ENCODE measurements at places on chromosomes 5 and 9.

DNA sequence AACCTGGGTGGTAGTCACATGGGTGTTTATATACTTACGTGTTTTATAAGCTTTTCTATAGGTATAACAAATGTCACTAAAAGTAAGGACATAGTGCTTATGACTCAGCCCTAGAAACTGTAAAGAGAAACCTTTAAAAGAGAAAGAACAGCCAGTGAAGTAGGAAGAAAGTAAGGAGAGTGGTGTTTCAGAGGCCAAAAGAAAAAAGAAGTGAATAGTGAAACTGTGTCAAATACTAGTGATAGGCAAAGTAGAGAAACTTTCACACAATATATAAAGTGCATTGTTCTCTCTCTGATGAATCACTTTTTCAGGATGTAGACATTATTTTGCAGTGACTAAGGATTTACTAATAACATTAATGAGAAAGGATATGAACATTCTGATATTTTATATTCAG is 74.2 kb upstream of the SUSD1 start:
- DNase-seq = no peak

- no peak for DNase-seq
These were observed 35.9 kb downstream of the HK3 start for GRCh38 chr5:176863041-176863764.

DNA sequence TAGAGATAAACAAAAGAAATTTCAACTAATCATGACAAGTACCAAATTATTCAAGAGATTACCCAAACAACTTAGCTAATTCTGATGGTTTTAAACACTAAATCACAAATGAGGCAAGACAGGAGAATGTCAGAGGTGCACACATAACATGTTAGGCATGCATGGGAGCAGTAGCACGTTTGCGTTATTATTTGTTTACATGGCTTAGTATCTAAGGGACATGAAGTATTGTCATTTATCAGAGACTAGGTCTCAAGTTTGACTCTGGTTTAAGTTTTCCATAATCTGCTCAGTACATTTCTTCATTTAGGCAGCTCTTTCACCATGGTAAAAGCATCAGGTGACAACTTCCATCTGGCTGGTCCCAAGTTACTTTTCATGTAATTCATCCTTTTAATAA is 244.1 kb upstream of the TNC start:
- no peak for DNase-seq

DNA sequence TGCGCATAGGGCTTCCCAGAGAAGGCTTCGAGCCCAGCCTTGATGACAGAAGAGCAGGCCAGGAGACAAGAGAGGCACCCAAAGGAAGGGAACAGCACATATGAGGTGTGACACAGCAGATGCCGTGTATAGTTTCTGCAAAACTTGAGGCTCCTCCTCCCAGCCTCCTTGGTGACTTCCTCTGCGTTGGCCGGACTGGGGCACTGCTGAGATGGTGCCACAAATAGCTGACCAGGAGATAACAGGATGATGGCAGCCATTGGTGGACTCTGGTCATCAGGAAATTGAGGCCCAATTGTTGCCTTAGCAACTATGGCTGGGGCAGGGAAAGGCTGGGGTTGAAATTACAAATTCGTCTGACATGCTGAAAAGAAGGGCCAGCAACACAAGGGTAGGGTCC is 4.8 kb upstream of the ZNF79 start:
- no peak for DNase-seq

DNA sequence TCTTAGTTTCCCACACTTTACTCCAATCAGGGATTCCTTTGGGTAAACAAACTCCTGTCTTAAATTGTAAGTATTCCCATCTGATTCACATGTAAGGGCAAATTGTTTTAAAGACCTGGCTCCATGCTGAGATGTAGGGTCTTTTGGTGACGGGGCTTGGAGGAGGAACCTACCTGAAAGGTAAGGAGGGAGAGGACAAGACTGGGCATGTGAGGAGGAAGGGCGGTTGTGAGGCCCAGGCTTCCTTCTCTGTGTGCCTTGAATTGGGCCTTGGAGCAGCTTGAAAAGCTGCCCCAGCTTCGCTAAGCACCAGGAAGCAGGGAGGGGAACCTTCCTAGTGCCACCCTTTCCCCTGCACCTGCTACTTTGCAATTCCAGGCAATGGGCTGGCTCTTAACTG is 86.8 kb downstream of the C9orf152 start:
- DNase-seq = no peak

DNA sequence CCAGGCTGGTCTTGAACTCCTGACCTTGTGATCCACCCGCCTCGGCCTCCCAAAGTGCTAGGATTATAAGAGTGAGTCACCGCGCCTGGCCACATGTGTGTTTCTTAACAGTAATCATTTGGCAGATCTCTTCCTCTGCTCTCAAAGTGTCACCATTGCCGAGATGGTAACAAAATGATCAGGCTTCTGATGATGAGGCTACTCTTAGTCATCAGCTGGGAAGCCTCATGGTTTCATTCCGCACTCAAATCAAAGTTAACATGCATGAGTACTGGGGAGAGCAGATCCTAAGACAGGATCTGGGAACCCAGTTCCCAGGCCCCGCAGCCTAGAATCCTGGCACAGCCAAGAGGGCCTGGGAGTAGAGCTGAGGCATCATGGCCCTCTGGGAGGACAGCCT is 27.4 kb downstream of the BARHL1 start:
- no peak for DNase-seq

DNA sequence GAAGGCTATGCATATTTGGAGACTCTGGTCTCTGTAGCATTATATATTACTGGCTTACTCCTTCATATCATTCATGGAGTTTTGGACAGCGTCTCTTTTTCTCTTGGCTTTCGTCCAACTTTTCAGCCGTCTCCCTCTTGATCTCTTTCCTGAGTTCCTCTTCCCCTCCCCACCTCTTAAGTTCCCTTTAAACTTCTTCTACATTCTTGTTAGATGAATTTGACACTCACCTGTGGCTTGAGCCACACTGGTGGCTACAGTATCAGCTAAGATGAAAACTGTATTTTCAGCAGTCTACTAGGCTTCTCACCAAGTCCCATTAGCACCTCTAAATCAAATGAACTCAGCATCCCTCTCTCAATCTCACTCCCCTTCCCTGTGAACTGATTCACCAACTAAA is 128.1 kb downstream of the STARD4 start:
- no peak for DNase-seq

GRCh38 chr5:72355706-72356299 is 35.6 kb downstream of the PTCD2 start:
- DNase-seq = no peak

DNA sequence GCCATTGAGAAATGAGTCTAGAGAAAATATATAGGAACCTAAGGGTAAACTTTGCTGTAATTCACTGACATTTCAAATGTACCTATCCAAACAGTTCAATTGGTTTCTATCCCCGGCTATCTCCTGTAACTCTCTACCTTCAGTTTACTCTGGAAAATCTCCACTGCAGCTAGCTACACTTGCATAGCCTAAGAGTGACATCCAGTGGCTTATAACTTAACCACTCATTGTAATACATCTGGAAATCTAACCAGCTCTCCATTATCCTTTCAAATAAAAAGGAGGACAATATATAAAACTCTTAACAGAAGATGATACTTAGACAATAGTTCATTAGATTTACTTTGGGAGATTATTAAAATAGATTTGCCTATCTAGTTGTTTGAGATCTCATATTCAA is 35.3 kb upstream of the SPDL1 start:
- no peak for DNase-seq

DNA sequence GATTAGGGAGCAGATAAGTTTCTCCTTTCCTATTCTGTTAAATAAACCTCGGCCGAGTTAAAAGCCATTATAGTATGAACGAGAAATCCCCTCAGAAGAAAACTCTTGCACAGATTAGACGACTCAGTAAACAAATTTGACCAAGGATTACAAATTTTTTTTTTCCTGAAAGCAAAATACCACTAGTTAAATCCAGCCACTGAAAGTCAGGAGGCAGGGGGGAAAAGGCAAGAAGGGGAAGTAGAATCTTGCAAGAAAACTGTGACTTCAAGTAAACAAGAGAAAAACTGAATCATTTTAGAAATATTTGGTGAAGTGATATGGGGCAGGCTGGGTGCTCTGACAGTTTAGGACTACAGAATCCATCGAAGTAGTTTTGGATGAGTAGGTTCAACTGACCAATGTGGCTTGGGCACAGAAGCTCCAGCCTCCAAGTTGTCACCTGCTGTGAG is 251.0 kb downstream of the DENND1A start:
- no peak for DNase-seq

- no peak for DNase-seq
These were observed 21.4 kb downstream of the HNRNPH1 start for GRCh38 chr5:179601871-179602625.

GRCh38 chr5:148740966-148741742 is 85.3 kb upstream of the ADRB2 start:
- peak; percentile 9 for DNase-seq

GRCh38 chr9:87435189-87435880 is 62.3 kb upstream of the DAPK1 start:
- DNase-seq = no peak

DNA sequence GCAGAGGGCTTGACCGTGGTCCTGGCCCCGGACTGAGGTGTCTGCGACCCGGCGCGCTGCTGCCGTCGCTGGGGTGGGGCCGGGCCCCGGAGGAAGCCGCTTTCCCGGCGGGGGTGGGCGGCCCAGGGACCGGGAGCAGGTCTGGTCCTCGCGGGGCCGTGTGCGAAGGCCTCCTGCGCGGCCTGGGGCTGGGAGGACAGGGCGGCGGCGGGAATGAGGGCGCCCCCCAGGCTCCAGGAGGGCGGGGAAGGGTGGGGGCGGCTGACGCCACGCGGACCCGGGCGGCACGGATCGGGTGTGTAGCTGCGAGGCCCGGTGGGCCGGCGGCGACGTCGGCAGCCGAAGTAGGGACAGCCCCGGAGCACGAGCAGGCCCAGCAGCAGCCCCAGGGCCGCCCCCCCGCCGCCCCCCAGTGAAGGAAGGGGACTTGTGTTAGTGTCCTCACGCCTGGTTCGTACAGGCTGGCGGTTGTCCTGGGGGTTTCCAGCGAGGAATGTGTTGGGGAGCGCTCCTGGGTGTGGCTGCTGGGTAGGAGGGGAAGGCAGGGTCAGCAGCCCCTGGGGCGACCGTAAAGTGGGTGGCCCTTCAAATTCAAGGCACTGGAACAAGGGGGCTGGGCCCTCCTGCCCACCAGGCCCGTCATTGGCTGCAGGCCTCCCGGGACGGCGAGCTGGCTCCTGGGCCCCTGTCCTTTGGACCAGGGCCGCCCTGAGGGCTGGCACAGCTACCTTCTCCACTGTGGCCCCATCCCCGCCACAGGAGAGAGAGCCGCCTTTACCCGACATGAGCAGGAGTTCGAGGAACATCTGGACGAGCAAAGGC is 597 bp upstream of the TMEM250 start:
- no peak for DNase-seq

GRCh38 chr9:121750715-121751623 is 99.5 kb downstream of the DAB2IP start:
- DNase-seq = no peak

All from CD4-positive, alpha-beta T cell treated with Interleukin-6 at 100 ng/mL for 8 hours (primary cell).